Ammon's horn (tissue), 1 donor: ENCODE measurements at places on chromosomes 4 and X.
A peak's percentile ranks its signal among the peaks of the same experiment; 100 is the strongest.

- DNase-seq = no peak
These were observed 92.6 kb downstream of the LNX1 start for GRCh38 chr4:53498706-53499105.

DNA sequence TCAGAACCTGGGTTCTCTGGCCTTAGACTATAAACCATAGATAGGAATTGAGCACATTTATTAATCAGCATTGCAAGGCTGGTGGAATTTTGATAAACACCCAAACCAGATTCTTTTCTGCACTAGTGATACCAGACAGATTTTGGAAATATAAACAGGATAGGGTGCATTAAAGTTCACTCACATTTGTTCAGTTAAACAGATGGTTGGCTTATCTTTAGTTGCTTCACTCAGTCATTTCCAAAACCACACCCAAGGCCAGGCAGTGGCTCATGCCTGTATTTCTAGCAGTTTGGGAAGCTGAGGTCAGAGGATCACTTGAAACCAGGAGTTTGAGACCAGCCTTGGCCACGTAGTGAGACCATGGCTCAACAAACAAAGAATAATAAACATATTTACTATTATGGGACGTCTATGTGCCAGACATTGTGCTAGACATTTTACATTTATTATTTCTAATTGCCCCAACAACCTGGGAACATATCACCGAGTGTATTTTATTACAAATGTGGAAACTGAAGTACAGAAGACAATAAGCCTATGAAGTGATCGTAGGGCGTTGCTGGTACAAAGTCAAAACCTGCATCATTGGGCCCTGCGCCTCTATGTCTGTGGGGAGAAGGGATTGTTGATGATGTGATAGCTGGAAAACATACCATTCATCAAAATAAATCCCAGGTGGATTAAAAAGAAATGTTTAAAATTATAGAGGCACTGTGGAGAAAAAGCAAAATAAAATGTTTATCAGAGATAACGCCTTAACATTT is 15.0 kb downstream of the ADD1 start:
- no peak for DNase-seq

- no peak for DNase-seq
These were observed 5.2 kb downstream of the TIFA start for GRCh38 chr4:112280386-112281056.

DNA sequence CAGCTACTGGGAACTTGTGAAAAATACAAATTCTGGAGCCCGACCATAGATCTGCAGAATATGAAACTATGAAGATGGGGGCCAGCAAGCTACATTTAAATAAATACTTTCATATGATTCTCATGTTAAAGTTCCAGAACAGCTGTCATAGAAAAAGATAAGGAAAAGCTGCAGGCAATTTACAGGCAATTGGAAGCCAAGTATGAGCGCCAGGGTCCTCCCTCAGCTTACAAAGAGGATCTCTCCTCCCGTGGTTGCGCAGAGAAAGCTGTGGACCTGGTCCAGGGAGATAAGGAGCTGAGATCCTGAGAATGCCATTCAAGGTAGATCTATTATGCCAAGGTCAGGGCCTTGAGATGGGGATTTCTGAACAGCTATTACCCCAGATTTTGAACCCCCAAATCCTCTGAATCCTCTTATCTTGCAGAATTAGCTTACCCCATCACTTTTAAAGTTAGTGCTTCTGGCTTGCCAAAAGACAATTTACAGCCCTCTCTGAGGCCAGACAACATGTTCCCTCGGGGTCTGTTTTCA is 25.6 kb upstream of the FRAS1 start:
- DNase-seq = no peak

- peak; percentile 54 for DNase-seq
These were observed 24.4 kb downstream of the ENOX2 start for GRCh38 chrX:130878350-130879341.

DNA sequence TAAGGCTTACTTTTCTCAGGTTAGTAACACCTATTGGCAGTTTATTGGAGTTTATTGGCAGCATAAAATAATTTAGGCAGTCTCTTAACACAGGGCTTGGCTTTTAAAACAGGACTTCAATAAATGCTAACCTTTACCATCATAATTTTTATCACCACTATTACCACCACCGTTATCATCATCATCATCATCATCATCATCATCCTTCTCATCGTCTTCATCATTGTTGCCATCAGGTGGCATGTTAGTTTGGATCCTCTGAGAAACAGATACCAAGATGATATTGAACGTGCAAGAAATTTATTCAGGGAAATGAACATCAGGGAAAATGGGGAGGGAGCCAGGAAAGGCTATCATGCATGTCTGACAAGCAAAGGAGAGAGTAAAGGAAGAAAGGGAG is 16.2 kb downstream of the GBA3 start:
- DNase-seq = no peak

DNA sequence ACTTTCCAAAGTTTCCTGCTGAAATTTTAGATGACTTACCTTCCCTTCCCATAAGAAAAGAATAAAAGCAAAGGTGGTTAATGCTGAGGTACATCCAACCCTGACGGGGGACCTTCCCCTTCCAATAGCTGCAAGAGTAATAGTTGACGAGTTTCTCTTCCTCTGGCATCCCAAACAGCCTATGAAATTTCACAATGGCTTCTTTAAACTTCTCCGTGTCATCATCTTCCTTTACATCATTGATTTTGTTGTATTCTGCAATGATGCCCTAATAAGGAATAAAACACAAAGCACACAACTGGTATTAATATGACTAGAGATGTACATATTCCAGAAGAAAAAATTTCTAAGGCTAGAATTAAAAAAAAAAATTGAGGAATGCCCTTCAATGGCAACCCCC is 76.6 kb downstream of the TBC1D9 start:
- DNase-seq = no peak

- DNase-seq = peak; percentile 12
These were observed 305 bp upstream of the MAB21L2 start for GRCh38 chr4:150581641-150582051.
